NCI-H1694 treated with DMSO at 0.1 percent for 48 hours (cell line): ENCODE measurements at places on chromosomes 3 and 15.
A peak's percentile ranks its signal among the peaks of the same experiment; 100 is the strongest.

- DNase-seq, result no peak
These were observed 44.3 kb downstream of the PXYLP1 start for GRCh38 chr3:141275973-141276372.

GRCh38 chr3:197151580-197151979, 122.0 kb upstream of the MELTF start:
- DNase-seq, result no peak

GRCh38 chr15:36911322-36911944, 188.9 kb downstream of the MEIS2 start:
- DNase-seq, result no peak

DNA sequence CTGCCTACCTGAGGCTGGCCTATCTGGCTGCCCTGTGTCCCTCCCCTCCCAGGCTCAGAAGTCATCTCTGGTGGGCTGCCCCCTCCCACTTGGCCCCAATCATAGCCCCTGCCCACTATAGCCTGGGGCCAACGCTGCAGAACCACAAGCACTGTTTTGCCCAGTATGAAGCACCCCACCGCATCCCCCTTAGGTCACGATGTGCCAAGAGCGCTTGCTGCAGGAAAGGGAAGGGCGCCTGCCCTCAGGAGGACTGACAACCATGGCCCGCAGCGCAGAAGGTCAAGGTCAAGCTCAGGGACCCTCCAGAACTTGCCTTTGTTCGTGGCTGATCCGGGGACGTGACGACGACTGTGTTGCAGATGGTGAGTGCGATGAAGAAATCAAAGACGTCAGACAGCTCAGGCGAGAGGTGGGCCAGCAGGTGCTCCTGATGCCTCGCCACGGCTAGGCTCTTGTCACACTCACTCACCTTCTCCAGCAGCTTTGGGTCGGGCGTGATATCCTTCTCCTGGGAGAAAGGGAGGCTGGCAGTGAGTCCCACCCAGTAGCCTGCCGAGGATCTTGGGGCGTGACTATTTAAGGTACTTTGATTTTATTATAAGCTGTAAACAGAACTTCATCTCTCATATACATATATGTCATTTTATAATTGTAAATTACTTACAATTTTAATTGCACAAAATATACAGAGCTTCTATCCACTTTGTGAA, 146.6 kb downstream of the ATP10A start:
- no peak for DNase-seq

GRCh38 chr3:12138044-12138443, 20.7 kb downstream of the TIMP4 start:
- DNase-seq, result no peak

GRCh38 chr15:62046078-62046743, 14.0 kb downstream of the VPS13C start:
- DNase-seq, result no peak

GRCh38 chr15:72375501-72375845, 341 bp downstream of the HEXA start:
- no peak for DNase-seq

GRCh38 chr3:128714887-128715491, 11.0 kb upstream of the RAB7A start:
- no peak for DNase-seq

DNA sequence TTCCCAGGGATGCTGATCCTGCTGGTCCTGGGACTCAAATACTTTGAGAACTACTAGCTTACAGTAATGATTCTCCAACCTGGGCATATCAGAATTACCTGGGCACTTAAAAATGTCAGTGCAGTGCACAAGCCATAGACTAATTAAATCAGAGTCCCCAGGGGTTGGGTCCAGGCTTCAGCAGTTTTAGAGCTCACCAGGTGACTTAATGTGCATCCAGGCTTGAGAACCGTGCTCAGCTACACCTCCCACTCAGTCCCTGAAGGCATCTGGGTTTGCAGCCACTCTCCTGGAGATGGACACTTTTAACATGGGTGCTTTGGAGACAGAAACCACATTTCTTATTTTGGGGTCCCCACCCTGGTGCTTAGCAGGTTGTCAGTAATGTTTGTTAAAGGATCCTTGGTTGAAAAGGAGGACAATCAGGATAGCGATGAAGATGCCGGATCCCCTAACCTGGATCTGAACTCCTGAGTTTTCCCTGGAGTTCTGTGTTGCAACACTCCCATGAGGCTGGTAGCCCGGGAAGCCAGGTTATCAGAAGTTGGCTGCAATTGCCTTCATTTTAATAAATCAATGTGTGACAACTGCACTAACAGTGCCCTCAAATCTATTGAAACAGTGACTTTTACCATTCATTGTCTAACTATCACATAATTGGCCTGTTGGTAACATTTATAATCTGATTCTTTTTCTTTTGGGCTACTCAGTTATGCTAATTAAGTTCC, 48.1 kb downstream of the BFSP2 start:
- DNase-seq, result no peak

DNA sequence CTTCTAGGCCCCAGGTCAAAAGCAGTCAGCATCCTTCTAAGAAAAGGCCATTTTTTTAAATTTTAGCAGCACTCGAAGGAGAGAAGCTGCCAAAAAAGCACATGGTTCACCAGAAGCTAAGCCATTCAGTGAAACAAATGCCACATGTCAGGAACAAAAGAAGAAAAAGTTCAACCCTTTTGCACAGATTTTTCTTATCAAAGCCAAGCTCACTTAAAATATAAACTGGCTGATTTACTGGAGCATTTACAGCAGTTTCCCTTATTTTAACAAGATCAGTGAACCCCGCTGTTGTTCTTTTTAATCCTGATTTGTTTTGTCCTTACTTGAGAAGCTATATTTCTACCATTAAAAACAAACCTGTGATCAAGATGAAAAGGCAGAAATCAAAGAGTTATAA, 46.5 kb upstream of the SYNPR start:
- no peak for DNase-seq

DNA sequence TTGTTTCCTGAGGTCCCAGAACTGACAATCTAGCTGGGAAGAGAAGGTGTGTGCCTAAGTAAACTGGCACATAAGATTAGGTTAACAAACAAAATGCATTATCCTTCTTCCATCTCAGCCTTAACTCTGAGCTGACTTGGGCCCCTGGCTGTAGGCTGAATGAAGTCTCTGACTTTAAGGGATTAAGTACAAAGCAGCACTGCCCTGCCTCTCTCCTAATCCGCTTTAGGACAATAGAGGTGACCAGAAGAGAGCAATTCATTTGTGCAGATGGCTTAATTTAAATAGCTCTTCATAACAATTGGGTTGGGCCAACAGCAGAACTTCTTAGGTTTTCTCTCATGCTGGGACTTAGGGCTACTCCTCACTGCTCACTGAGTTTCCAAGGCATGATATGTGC, 181.6 kb upstream of the SOX14 start:
- no peak for DNase-seq

DNA sequence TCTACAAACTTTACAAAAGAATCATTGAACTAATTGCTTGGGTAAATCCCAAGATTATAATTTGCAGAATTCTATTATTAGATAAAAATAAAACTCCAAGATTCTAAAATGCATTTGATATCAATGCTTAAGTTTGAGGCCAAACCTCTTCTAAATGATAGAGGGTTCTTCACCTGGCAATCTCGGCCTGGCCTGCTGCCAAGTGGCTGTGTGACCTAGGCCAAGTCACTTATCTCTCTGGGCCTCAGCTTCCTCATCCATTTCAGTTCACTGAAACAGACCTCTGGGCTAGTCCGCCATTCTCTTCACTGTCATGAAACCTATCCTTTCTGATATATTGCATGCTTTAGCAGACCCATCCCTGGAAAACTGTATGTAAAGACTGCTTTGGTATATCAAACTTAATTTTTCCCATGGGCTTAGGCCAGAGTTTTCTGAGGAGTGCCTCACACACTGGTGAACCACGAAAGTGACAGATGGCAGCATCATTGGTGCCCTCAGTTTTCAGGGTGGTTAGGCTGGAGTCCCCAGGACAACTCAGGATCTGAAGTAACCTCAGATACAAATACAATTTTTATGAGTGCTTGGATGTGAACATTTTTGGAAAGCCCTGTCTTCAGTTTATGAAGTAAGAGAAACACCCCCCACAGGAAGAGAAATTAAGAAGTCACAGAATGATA, 21.8 kb downstream of the NUDT16 start:
- DNase-seq, result no peak

GRCh38 chr3:127192576-127193232, at the start of gene PRR23E:
Gene PRR23E (plus strand): TSS chr3:127193131. CDS start chr3:127196686, 3,555 bp downstream.
- DNase-seq, result no peak

DNA sequence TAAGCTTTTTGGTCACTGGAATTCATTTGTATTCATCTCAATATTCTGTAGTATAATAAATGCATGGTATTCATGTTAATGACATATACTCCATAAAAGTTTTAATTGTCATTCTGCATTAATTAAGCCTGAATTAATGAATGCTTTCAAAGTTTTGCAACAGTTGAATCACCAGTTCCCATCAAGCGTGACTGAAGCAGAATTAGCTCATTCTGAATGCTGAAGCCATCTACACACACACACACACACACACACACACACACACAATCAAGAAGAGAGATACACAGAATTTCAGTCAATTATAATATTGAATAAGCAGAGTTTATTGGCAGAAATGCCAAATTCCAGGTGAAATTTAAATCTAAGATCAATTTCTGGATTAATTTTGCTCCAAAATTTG, 252.1 kb upstream of the KCNMB2 start:
- DNase-seq, result no peak

GRCh38 chr15:45102226-45102625, 11.7 kb downstream of the DUOX2 start:
- no peak for DNase-seq

DNA sequence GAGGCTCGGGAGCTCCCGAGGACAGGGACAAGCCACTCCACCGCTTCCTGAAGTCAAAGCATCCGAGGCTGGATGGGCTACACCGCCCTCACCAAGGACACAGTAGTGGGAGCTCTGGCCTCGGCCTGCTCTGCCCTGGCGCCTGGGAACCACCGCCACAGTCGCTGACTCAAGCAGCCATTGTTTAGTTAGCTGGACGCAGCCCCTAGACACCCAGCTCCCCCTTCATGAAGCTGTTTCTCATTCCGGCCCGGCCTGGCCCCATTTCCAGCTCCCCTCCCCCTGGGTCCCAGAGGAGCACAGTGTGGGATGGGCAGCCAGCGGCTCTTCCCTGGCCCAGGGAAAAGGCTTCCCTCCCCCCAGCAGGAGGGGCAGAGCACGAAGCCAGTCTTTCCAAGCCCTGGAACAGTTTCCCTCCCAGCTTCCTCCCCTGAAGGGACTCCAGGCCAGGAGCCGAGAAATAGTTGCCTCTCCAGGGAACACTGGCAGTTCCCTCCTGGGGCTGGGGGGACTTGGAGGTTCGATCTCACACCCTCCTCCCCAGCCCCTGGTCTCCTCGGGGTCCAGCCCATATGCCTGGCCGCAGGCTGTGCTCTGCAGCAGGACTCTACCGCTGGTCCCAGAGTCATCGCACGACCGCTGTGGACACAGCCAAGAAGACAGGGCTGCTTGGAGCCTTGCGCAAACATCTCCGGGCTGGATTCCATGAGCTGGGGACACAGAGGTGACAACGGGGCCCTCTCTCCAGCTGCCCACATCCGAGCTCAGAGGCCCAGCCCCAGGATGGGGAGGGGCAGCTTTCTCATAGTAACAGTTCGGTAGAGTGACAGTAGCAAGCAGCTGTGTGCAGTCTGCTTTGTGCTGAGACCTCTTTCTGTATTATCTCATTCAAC, 10.0 kb downstream of the PLXND1 start:
- DNase-seq, result peak; percentile 32

DNA sequence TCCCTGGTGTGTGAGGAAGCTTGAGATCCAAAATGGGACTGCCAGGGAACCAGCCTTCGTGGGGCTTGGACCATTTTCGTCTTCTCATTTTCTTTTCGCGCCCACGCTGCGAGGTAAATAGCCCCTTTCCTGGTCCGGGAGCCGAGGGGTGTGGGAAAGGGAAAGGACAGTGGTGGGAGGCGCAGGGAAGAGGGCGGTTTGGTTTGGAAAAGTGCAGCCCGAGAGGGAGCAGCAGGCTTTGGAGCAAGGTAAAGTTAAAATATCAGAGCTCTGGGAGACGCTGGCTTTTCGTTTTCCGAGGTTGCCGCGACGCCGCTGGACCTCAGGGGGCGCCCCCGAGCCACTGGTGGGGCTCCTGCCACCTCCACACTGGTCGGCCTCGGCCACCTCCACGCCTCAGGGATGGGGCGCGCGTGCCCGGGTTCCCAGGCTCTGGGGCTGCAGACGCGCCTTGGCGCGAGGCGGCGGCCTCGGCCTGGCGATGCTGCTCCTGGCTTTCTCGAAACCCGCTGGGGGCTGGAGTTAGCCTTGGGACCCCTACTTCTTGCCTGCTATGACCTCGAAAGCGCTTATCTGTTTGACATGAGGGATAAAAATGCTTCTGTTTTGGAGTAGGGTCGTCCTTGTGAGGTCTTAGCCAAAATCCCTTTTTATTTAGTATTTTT, 3.2 kb downstream of the PTPRG start:
- peak; percentile 9 for DNase-seq

DNA sequence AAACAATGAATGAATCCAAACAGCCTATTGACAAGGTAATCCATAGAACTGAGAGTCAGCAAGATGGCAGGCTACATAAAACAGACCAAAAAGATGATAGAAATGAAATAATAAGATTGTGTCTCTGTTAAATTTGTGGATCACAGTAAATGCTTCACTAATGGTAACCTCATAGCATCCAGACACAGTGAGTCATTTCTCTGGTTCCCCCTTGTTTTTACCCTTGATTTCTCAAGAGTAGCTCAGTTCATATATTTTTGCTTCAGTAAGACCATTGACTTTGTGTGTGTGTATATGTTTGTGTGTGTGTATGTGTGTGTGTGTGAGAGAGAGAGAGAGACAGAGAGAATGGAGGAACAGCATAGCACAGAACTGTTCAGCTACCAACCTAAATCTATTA, 546.9 kb downstream of the RBMS3 start:
- no peak for DNase-seq

DNA sequence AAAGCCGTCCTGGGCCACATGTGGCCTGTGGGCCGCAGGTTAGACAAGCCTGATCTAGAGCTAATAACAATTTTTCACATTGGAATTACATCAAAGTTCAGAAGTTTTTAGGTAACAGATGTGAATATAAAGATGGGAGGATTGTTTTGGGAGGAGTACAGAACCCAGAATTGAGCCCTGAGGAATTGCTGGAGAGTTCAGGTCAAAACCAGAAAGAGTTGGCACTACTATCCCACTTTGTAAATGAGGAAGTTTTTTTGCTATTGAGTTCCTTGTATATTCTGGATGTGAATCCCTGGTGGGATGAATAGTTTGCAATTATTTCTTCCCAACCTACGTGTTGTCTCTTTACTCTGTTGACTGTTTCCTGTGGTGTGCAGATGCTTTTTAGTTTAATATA, 109.5 kb upstream of the LIPC start:
- no peak for DNase-seq

GRCh38 chr3:195441476-195441991, 1.3 kb downstream of the ACAP2 start:
- no peak for DNase-seq

- DNase-seq, result no peak
These were observed 27.4 kb upstream of the BOC start for GRCh38 chr3:113183748-113184661.

- no peak for DNase-seq
These were observed 433.3 kb downstream of the FOXP1 start for GRCh38 chr3:71149959-71150954.

GRCh38 chr3:155325263-155325835, 31.9 kb upstream of the STRIT1 start:
- no peak for DNase-seq
